ENCODE measurements at places on chromosomes 3 and 15.

- DNase-seq: no peak
- H3K27me3 ChIP-seq: no peaks in the 10 kb centered on the region
- H3K36me3 ChIP-seq: no peaks in the 10 kb centered on the region
Observed at GRCh38 chr15:47326410-47327333, 390.6 kb upstream of the SEMA6D start.

- DNase-seq: no peak
- H3K27me3 ChIP-seq: no peaks in the 10 kb centered on the region
- H3K36me3 ChIP-seq: no peaks in the 10 kb centered on the region
- peaks cover 10% of the 10 kb centered on the region for H3K4me1 ChIP-seq
- H3K27ac ChIP-seq: no peak overlapping the region
Observed at GRCh38 chr3:23823620-23824019, 17.9 kb downstream of the UBE2E1 start.

- no peaks in the 10 kb centered on the region for H3K36me3 ChIP-seq
- H3K4me3 ChIP-seq: no peak overlapping the region
- no peaks in the 10 kb centered on the region for H3K4me1 ChIP-seq
- H3K27ac ChIP-seq: no peak overlapping the region
Observed at GRCh38 chr3:14304101-14305045, 98.0 kb upstream of the SLC6A6 start.

DNA sequence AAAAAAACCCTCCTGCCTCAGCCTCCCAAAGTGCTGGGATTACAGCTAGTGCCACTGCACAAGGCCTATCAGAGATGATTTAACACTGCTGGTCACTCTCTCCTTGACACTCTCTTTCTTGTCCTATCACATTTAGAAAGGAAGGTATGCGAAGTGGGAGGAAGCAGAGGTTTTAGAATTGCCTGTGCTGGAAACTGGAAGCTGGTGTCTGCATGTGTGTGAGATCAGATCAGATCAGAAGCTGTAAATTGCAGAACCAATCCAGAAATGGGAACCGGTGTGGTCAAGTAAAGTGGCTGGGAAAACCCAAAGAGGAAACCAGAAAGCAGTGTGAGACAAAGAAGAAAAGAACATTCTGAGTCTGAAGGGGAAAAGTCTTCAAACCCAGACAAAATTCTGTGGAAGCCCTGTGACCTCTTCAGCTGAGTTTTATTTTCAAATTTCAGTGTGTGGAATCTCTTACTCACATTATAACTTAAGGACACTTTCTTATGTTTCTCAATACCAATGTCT is 2.8 kb downstream of the EFHB start:
- no peaks in the 10 kb centered on the region for H3K36me3 ChIP-seq
- H3K27me3 ChIP-seq: no peaks in the 10 kb centered on the region
- no peaks in the 10 kb centered on the region for H3K4me1 ChIP-seq
- DNase-seq: no peak
- H3K4me3 ChIP-seq: no peak overlapping the region

- H3K27ac ChIP-seq: peak overlapping the region; percentile 24
- H3K27me3 ChIP-seq: no peaks in the 10 kb centered on the region
- H3K4me3 ChIP-seq: no peak overlapping the region
- no peaks in the 10 kb centered on the region for H3K36me3 ChIP-seq
- no peak for DNase-seq
Observed at GRCh38 chr3:193851428-193851847, 258.4 kb downstream of the OPA1 start.

GRCh38 chr3:114122027-114122709 is 56.7 kb downstream of the DRD3 start:
- H3K36me3 ChIP-seq: no peaks in the 10 kb centered on the region
- DNase-seq: no peak
- no peak overlapping the region for H3K27ac ChIP-seq
- no peaks in the 10 kb centered on the region for H3K4me1 ChIP-seq

DNA sequence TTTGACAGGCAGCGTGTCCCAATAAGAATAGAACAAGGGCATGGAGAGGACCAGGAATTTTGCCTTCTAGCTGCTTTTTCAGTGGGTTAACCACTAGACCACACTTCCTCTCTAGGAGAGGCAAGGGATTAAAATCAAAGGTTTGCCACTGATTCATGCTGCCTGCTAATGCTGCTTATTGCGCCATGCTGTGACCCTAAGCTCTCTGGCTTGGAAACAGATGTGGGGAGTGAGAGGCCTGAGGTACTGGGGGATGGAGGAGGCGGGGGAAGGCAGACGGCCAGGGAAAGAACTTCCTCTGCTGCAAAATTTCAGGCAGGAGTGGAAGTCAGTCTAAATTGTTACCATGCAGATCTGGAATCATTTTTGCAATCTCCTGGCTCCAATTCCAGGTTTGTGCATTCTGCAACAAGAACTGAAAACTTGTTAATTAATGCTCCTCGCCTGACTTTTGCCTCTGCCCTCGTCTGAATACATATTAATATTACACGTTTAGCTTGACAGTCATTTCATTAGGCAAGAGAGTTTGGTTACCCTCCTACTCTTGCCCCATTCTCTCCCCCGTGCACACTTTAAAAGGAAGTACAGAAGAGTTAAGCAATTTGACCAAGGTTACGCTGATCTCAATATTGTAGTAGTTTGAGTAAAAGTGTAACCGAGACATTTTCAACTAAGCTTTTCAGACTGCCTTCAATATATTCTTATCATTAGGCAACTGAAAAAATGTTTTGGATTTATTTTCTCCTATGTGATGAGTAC is 121.7 kb upstream of the SPRED1 start:
- DNase-seq: no peak
- H3K4me1 ChIP-seq: no peaks in the 10 kb centered on the region
- no peaks in the 10 kb centered on the region for H3K27me3 ChIP-seq
- no peak overlapping the region for H3K27ac ChIP-seq
- no peaks in the 10 kb centered on the region for H3K36me3 ChIP-seq

DNA sequence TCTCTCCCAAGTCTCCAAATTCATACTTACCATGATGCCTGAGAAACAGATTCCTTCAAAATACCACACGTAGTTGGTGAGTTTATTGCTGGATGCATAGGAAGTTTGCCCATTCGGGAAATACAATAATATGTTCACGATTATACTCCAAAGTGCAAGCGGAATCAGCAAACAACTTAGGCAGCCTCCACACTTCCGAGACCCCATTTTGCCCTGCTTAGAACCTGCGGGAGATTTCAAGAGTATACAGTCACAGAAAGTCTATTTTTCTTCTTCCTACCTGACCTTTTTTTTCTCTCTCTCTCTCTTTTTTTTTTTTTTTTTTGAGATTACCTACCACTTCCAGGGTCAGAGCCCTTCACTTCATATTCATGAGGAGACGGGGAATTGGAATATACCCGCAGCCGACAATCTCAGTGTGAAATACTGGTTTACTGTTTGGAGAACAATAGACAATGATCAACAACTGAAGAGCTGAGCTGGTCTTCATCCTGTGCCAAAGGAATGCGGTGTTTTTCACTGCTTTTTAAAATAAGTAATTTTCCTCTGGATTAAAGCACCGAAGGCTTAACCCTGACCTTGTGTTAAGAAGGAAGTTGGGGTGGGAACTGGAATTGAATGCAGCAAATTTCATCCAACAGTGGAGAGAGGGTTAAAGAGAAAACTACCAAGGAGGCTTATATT is at the start of gene TM4SF18:
Gene TM4SF18, minus strand, starts transcription at position 461 of the 684 bp plus-strand sequence. Its CDS starts 254 bp downstream, at position 207.
- H3K36me3 ChIP-seq: no peaks in the 10 kb centered on the region
- H3K4me3 ChIP-seq: no peak within 1 kb of the TSS
- no peaks in the 10 kb centered on the region for H3K27me3 ChIP-seq
- no peak for DNase-seq
- H3K27ac ChIP-seq: no peak within 1 kb of the TSS
- no peaks in the 10 kb centered on the region for H3K4me1 ChIP-seq

DNA sequence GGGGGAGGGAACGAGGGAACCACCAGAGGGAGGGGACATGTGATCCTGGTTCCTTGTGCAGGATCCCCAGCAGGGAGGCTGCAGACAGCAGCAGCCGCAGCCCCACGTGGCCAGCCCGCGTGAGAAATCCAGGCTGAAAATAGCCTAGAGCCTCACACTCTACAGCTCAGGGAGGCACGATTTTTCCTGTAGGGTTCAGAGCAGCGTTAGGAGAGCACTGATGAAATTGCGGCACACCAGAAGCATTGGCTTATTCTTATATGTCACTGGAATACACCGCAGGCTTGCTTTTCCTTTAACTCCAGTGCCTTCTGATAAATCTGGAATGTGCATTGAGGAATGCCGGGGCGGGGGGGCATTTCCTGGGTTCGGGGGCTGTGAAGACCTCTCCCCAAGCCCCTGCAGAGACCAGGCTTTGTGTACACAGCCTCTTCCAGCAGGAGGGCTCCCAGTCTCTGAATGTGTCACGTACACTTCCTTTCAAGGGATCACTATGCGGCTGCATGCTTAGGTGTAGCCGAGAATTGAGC is 193.0 kb downstream of the ATP10A start:
- no peaks in the 10 kb centered on the region for H3K36me3 ChIP-seq
- no peak for DNase-seq
- peaks cover 6% of the 10 kb centered on the region for H3K27me3 ChIP-seq
- H3K27ac ChIP-seq: no peak overlapping the region
- no peak overlapping the region for H3K4me3 ChIP-seq

DNA sequence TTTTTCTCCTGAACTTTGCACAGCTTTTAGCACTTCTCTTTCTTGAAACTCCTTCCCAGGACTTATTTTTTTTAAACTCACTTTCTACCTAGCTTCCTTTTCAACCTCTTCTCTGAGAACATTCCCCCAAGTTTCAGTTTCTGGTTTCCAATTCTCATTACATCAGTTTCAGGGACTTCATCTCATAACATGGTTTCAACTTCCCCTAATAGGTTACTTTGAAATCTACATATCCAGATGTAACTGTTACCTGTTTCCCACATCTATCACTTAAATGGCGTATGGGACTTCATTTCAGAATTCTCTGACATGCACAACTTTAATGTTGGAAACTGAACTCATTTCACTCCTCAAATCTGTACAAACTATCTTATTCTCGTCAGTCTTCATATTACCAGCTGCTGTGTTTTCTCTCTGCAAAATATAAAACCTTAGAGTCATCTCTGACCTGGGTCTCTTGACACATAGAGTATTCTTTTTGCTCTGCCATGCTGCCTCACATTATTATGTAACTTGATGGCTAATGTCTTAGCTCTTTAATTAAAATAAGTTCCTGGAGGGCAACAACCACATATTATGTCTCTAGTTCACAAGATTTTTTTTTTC is 58.4 kb downstream of the NME9 start:
- no peaks in the 10 kb centered on the region for H3K4me1 ChIP-seq
- DNase-seq: no peak
- H3K4me3 ChIP-seq: no peak overlapping the region

DNA sequence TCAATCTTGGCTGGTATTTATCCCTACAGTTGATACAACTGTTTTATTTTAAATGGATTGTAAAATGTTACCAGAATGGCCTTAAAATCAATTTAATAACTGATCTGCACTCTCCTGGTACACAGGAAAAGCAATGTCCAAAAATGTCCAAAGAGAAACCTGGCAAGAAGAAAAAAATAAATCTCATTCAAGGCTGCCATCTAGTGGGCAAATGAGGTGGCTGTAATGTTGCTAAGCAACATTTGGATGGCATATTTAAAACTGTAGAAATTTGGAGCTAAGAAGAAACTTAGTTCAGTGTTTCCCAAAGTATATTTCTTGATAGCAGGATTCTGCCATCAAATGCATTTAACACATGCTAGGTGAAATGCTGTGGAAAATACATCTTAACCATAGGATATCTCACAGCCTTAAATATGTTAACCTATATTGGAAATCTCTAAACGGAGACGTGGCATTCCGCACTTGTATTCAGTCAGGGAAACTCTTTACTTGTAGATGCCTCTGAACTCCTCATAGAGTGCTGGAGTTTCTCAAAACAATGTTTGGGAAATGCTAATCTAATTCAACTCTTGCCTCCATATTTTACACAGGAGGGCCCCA is 216.8 kb downstream of the ERC2 start:
- no peaks in the 10 kb centered on the region for H3K27me3 ChIP-seq
- H3K4me3 ChIP-seq: no peak overlapping the region
- H3K4me1 ChIP-seq: no peaks in the 10 kb centered on the region
- DNase-seq: no peak

DNA sequence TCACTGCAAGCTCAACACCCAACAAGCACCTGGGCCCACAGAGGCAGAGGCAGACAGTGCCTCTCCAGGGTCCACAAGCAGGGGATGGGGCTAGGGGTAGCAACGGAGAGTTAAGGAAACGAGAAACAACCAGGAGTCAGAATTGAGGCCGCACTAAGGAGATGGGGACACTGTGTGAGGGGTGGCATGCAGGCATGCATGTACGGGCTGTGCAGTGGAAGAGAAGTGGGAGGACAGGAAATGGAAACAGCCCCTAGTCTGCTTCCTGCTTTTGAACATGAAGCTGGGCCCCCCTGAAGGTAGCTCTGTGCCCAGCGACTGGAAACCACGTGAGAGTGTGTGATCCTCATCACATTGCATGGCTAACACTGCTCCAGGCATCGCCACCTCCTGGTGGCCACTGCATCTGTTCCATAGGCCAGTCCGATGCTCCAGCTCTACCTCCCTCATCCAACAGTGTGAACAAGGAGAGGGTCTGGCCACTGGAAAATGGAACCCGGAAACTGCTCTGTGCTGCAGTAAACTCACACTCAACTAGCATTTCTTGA is 44.0 kb downstream of the XXYLT1 start:
- no peaks in the 10 kb centered on the region for H3K27me3 ChIP-seq
- DNase-seq: no peak
- no peak overlapping the region for H3K27ac ChIP-seq

GRCh38 chr15:63288778-63289378 is 11.5 kb downstream of the APH1B start:
- no peak overlapping the region for H3K4me3 ChIP-seq
- peaks cover 5% of the 10 kb centered on the region for H3K36me3 ChIP-seq
- H3K27ac ChIP-seq: no peak overlapping the region
- peak; percentile 52 for DNase-seq
- no peaks in the 10 kb centered on the region for H3K27me3 ChIP-seq

DNA sequence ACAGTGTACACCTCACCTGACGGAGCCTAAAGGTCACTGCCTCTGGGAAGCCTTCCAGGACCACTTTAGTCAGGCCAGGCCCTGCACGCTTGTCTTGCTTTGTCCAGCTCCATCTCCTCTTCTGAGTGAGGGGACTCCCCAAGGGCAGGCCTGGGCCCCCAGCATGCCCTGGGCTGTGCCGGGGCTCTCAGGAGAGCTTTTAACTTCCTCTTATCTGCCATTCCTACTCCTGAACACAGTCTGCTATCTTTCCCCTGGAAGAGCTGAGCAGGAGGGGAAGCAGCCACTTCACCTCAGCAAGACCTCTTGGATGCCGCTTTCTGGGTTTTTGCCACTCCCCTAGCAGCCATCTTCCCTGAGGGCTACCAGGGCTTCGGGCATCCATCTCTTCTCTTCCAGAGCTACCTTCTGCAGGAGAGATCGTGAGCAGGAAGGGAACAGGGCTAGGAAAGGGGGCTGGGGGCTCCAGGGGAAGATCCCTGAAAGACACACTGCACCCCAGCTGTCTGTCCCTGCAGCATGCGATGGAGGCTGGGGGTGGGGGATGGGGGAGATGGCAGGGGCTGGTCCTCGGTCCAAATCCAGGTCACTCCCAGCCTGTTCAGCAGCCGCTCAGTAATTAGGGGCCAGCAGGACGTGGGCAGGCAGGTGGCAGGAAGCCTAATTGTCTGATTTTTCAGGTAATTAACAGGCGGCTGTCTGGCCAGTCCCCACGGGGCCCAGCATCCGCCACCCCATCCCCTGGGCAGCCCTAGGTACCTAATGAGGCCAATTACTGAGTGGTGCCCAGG is 19.9 kb upstream of the RPL29 start:
- no peaks in the 10 kb centered on the region for H3K27me3 ChIP-seq
- DNase-seq: no peak
- H3K27ac ChIP-seq: no peak overlapping the region
- H3K4me3 ChIP-seq: no peak overlapping the region

GRCh38 chr3:37506956-37507535 is 332.7 kb upstream of the LRRFIP2 start:
- H3K36me3 ChIP-seq: no peaks in the 10 kb centered on the region
- no peaks in the 10 kb centered on the region for H3K27me3 ChIP-seq
- DNase-seq: no peak
- H3K4me3 ChIP-seq: no peak overlapping the region
